ENCODE measurements at places on chromosomes 6 and 20.

DNA sequence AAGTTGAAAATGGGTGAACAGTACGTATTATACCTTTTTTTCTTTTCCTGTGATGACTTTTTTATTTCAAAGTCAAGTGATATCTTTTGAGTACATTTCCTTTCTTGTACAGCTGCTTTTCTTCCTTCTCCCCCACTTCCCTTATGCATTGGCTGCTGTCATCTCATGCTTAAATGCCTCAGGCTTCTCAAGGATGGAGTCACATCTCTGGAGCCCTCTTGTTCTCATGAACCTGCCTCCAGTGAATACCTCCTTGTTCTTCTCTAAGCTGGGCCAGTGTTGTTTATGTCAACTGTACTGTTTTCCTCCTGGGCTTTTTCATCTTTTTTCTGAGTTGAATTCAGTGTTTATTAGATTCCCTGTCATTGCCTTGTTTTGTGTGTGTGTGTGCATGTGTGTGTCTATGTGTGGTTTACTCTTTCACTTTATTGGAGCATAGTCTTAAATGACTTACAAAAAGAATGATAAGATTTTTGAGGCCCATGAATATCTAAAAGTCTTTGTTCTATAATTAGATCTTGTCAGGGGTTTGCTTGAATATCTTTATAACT, 23.6 kb downstream of the STXBP5 start:
- no peak for DNase-seq

DNA sequence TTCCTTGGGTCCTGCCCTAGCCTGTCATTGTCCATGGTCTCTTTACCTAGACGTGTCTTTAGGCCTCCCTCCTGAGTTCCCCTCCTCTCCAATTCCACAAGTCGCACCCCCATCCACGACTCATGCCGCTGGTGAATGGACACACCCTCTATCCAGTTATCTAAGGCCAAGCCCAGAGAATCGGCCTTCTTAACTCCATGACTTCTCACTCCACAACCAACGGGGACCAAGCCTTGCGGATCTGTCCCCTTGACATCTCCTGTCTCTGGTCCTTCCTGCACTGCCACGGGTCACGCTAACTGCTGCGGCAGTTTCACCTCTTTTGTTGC, 7.0 kb upstream of the RREB1 start:
- DNase-seq: no peak

- no peak for DNase-seq
Observed at GRCh38 chr20:2080532-2081224, 20.9 kb upstream of the STK35 start.

GRCh38 chr20:4815628-4816027, 93.9 kb downstream of the PRND start:
- no peak for DNase-seq

DNA sequence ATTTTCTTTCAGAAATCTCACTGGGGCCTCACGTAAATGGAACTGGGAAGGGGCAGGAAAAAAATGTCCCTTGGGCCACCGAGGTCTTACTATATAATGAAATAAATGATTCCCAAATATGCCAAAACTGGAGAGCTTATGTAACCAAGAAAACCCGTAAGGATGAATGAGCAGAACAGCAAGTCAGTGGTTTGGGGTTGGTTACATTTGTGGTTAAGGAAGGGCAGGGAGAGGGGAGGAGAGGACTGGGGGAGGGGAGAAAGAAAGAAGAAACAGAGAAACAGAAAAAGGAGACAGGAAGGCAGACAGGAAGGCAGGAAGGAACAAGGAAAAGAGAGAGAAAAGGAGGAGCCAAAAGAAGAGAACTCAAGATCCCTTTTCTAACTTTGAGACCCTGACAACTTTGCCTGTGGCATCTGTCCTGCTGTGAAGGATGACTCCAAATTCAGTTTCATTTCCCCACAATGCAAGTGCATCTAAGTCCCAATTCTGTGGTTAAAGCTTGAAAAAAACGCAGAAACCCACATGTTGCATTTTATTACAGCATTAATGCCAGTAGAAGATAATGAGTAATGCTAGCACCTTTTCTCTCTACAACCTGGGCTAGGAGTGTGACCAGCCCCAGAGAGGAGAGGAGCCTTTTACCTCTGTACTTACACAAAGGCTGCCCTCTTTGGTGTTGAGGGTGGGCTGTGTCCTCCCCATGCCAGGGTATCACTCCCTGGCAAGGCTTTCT, 10.8 kb upstream of the ARMC2 start:
- DNase-seq: no peak

- no peak for DNase-seq
Observed at GRCh38 chr20:57190536-57191264, 75.7 kb downstream of the BMP7 start.

- peak; percentile 72 for DNase-seq
Observed at GRCh38 chr6:154479771-154480639, 30.5 kb downstream of the CNKSR3 start.

DNA sequence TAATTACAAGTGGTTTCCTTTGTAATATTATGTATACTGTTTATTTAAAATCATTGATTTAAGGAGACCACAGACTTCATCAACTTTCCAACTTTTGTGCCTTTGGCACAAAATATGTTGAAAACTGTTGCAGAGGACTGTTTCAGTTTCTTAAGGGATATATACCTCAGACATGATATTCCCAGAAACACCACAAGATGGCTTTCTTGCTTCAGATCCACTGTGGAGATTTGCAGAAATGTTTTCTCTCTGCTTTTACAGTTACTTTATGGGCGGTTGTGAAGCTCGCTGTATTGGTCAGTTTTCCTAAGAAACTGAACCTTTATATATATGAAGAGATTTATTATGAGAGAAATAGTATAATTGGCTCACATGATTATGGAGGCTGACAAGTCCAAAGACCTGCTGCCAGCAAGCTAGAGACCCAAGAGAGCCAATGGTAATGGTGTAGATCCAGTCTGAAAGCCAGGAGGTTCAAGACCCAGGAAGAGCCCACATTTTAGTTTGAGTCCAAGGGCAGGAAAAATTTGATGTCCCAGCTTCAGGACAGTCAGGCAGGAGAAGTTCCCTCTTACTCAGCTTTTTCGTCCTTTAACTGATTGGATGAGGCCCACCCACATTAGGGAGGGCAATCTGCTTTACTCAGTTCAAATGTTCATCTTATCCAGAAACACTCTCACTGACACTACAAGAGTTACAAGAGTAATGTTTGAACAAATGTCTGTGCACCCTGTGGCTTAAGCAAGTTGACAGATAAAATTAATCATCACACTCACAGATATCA, 12.8 kb downstream of the ME1 start:
- DNase-seq: peak; percentile 25

- no peak for DNase-seq
Observed at GRCh38 chr6:132900849-132901248, 86.5 kb downstream of the RPS12 start.

DNA sequence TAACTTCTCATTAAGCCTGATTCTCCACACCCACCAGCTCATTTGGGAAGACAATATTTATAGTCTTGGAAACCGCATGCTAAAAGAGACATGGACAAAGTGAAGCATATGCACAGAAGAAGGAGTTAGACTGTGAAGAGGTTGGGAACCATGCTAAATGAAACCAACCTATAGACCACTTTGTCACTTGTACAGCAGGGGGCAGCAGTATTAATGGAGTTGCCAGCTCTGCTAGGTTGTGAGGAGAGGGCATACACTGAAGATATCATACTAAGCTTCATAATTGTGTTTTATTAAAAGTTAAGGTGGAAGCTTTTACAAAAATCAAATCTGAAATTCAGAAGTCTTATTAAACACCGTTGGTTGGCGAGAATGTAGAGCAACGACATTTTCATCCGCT, 38.3 kb upstream of the HMGCLL1 start:
- DNase-seq: peak; percentile 22

GRCh38 chr6:14542670-14543366, 425.2 kb downstream of the CD83 start:
- no peak for DNase-seq

DNA sequence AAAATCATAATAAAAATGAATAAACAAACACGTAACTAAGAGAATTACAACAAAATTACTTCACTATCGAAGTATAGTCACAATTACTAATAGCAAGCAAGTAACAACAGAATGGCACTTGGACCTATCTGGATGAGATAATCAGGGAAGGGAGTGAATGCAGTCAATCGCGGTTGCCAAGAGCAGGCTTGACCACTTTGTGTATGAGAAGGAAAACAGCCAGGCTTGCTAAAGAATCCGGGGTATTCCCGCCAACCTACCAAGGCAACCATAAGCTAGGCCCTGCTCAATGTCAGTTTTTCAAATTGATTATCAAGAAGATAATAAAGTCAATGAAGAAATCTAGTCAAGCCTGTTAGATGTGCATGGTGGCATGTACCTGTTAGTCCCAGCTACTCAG, 39.7 kb downstream of the PXDC1 start:
- no peak for DNase-seq

GRCh38 chr20:13034115-13034514, 25.3 kb downstream of the SPTLC3 start:
- no peak for DNase-seq

DNA sequence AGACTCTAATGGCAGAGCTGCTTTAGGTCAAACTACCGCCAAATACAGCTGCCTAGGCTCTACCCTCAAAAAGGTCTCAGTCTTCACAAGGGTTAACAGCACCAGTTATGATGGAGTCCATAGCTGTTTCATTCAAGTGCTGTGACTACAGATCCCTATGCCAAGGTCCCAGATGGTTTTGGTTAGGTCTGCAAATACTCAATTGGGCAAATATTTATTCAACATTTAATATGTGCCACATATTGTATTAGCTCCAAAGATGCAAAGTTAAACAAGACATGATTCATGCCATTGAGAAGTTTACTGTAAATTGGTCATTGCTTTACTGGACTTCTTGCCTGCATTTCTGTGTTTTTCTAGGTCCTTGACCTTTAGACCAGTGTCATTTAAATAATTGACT, 55.8 kb upstream of the TFAP2D start:
- DNase-seq: no peak

DNA sequence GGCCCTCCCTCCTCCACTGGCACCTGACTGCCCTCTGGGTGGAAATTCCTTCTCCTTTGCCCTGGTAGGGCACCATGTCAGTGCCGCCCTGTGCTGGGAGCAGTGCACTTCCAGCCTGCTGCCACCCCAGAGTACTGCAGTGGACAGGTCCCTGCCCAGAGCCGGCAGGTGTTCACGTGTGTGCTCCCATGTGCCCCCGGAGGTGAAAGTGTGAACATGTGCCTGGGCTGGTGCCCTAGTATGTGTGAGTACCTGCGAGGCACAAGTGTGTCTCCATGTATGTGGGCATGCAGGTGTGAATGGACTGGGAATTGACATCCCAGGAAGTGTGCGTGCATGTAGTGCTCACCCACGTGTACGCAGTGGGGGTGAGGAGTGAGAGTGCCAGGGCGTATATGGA, 29.4 kb downstream of the SDCBP2 start:
- DNase-seq: no peak

DNA sequence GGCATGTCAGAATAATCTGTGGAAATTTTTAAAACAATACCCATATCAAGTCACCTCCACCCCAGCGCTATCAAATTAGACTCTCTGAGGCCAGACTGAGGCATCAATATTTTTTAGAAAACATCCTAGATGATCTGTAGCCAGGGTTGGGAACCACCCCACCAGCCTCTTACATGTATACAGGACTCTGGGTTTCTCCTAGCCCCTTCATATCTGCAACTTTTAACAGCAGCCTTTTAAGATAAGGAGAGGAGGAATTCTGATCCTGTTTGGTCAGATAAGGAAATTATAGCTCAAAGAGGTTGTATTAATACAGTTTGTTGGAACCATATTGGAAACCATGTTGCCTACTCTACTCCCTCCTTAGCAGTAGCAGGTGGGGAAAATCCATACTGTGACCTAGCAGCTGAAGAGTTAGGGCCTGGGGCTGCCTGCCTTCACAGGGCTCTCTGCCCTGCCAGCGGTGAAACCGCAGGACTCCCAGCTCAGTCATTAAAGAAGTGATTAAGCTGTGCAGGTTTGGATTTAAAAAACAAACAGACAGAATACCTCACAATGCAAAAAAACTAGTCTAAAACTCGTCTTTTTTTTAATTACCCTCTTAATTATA, 30.0 kb downstream of the BRPF3 start:
- DNase-seq: no peak

GRCh38 chr6:167676000-167676665, 150.6 kb upstream of the AFDN start:
- DNase-seq: no peak

- DNase-seq: no peak
Observed at GRCh38 chr20:1993986-1994385, at the start of gene PDYN. Gene PDYN (minus strand): TSS chr20:1994058. CDS start chr20:1983084, 10,974 bp downstream.

DNA sequence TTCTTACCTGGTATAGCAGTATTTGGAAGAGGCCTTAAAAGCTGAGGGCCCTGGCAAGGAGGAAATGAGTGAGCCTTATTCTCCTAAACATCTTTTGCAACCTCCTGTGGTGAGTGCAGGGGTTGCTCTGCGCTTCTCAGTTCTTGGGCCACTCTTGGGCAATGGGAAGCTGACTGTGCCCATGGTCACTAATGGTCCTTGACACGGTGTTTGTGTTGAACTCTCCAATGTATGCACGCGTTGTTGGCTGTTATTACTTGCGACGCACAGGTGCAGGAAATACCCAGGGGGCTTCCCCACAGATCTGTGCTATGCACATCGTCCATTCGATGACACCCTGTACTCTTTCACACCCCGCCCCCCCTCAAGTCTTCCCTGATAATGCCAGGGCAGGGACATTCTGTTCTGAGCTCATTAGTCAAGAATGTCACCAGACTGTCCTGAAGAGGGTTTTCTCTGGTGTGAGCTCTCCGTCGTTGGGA, 79.7 kb downstream of the EDN1 start:
- DNase-seq: no peak

DNA sequence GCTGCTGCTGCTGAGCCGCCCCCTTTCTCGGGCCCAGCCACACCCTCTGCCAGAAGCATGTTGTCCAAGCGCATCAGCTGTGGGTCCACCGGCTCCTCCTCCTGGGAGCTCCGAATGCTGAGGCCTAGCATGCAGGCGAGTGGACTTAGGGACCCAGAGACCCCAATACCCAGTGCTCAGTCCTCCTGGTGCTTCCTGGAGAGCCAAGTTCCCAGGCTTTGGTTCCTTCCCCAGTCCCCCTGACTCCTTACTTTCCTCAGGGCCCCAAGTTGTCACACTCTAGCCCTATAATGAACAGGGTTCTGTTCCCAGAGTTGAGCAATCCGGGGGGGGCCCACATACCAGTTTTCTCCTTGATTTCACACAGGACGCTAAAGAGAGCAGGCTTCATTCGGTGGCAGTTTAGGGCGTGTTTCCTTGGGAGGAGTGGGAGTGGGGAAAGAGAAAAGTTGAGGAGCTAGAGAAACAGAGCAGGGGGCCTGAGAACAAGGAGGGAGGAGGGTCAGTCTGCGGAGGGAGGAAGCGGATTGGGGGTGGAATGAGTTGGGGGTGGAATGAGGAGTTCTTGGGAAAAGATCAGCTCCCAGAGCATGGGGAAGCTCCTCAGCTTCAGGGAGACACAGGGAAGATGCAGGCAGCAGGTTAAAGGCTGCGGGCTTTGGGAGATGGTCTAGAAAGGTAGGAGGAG, 1.5 kb downstream of the PBX2 start:
- DNase-seq: no peak

All from fibroblast of skin of left quadriceps (primary cell).